Omental fat pad (tissue), 4 donors: ENCODE measurements at places on chromosomes 7 and 10. TPM values are rescaled to one million over a fixed set of nuclear protein-coding genes. Genes with fewer than 3 reads are reported as not detected.

Gene ANXA7
- total RNA-seq = 111 TPM

DNA sequence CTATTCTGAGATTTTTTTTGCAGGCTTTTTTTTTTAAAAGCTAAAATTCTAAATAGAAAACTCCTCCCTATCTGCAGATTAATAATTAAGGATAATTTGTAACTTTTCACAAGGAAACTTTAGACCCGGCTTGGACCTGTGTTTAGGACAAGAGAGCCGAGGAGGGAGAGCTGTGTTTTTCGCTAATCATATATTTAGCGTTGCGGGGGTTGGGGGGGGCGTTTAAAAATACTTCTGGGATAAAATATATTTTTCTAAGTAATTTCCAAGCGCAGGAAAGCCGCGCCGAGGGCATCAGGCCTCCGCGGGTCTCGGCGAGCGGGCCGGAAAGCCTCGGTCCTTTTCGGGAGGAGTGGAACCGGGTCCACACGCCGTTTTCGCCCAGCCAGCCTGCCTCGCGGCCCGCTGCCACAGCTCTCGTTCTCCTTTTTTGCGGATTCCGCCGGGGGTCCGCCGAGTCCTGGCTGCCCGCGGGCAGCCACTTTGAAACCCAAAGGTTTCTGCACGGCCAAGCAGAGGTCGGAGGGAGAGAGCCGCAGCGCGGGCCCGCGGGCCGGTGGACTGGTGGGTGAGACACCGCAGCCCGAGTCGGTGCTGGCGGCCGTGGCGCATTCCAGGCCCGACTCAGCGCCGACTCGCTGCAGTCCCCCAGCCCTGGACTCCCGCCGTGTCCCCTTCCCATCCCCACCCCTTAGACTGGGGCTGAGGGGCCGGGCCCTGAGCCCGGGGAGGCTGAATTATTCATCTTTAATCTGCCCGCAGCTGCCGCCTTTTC is 2.3 kb downstream of the PAX2 start:
- no peak for DNase-seq

- no peak for DNase-seq
Observed at GRCh38 chr7:2717293-2718261, 29.6 kb downstream of the AMZ1 start.

DNA sequence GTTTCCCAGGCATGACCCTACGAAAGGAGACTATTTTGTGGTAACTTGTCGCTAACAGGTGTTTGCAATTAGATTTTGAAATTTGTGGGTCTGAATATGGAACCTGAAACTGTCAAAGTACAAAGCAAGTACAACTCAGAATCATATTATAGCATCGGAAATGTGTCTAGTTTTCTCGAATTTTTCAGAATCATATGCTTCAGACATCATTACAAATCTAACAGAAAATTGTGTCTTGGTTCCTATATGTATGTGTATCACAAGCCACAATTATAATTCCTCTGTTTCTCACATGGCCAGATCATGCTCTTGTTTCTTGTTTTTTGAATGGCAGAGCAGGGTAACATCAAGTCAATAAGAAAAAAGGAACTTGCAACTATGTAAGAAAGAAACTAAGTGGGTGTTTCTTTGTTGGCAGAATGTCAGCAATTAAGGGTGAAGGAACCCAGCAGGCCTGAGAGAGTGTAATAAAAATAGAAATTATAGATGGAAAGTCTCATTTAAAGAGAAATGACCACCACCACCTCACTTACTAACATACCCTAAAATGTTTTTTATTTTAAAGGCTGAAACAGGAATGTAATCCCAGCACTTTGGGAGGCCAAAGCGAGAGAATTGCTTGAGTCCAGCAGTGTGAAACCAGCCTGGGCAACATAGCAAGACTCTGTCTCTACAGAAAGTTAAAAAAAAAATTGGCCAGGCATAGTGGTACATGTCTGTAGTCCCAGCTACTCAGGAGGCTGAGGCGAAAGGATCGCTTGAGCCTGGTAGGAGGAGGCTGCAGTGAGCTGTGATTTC is 51.3 kb downstream of the PRTFDC1 start:
- no peak for DNase-seq

GRCh38 chr7:75887669-75888369 is 9.0 kb downstream of the RHBDD2 start:
- DNase-seq = no peak

- no peak for DNase-seq
Observed at GRCh38 chr10:112961609-112962008, 11.6 kb downstream of the TCF7L2 start.
